ENCODE measurements at places on chromosomes 3 and 15. TPM values are rescaled to one million over a fixed set of nuclear protein-coding genes. Genes with fewer than 3 reads are reported as not detected.

Gene CCR3
- 0.33 TPM for total RNA-seq

Gene CDHR4
- not detected for total RNA-seq

Gene VILL
- 8.0 TPM for total RNA-seq

Gene P2RY14
- total RNA-seq: not detected

Gene SLITRK3
- not detected for total RNA-seq

Gene SHC4
- 2.0 TPM for total RNA-seq

Gene CCDC12
- total RNA-seq: 17.2 TPM

Gene KBTBD12
- total RNA-seq: not detected

Gene CEP19
- total RNA-seq: 2.8 TPM
